Stimulated activated naive CD4-positive, alpha-beta T cell (primary cell): ENCODE measurements at places on chromosomes 4 and X.
A peak's percentile ranks its signal among the peaks of the same experiment; 100 is the strongest.

DNA sequence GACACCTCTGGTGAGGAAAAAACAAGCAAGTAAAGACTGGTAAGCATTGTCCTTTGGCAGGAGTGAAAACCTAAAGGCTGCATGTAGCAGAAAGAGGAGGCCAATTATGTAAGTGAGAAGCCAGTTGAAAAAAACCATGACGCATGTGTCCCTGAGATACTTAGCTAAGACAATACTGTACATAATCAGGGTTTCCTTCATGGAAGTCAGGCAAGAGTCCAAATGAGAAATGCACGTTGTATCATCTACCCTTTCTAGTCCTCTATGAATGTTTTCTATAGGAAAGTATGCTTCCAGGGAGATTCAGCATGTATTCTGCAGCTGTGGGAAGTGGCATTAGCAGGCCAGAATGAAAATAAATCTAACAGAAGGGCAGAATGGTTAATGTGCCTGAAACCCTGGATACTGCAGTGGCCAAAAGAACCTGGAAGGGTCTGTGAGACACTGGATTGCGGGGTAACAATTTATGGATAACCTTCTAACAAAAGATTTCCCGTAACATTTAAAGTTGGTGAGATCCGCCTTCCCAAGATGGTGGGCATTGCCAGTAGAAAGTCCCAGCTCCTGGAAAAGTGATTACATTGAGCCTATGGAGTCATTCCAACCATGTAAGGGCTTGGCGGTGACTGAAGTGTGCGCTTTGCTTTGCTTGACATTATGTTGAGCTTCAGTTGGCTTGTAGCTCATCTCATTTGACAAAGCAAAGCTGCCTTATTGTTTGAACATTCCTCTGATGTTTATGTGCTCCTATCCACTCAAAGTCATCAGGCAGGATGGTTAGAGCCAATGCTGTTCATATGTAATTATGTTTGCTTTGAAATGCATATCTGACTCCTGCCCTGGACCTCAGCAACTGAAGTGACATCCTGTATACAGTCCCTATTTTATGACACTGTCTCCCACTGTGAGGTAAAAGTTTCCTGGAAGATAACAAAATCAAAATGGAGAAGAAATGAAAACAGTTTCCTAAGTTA lies 200.4 kb downstream of the ARHGAP24 start:
- DNase-seq: no peak

- no peak for DNase-seq
These were observed 39.8 kb downstream of the CXCL1 start for GRCh38 chr4:73908965-73909364.

- DNase-seq: no peak
These were observed 109.6 kb downstream of the NHSL2 start for GRCh38 chrX:72020204-72020603.

GRCh38 chr4:151905197-151905596 lies 144.4 kb upstream of the GATB start:
- DNase-seq: no peak

GRCh38 chr4:187908079-187908561 lies 87.5 kb upstream of the ZFP42 start:
- DNase-seq: no peak

- no peak for DNase-seq
These were observed 46.7 kb upstream of the NDP start for GRCh38 chrX:44019911-44020310.

- DNase-seq: no peak
These were observed 115.8 kb downstream of the PPARGC1A start for GRCh38 chr4:23773884-23774636.

- DNase-seq: no peak
These were observed 40.1 kb downstream of the EVC start for GRCh38 chr4:5750946-5751665.

- no peak for DNase-seq
These were observed 114.9 kb upstream of the SMIM31 start for GRCh38 chr4:164639001-164639400.

GRCh38 chrX:75156531-75156945 lies 455 bp upstream of the ABCB7 start:
- DNase-seq: peak; percentile 43

GRCh38 chr4:148651991-148652390 lies 209.8 kb upstream of the NR3C2 start:
- no peak for DNase-seq

DNA sequence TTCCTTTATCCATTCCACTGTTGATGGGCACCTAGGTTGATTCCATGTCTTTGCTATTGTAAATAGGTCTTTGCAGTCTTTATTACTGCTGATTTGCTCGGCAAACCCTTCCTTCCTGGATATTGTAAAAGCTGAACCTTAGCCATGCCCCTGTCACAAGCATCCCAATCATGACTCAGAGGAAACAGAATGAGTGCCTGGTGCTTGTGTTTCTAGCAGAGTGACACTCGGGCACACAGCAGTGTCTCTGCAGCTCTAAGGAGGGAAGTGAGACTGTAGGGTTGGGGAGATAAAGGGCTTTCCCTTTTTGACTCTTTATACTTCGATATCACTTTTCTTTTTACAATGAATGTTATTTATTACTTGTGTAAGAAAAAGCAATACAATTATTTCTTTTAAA lies 83.3 kb downstream of the AKAP4 start:
- DNase-seq: no peak

GRCh38 chr4:43846111-43846587 lies 602.5 kb downstream of the KCTD8 start:
- no peak for DNase-seq

DNA sequence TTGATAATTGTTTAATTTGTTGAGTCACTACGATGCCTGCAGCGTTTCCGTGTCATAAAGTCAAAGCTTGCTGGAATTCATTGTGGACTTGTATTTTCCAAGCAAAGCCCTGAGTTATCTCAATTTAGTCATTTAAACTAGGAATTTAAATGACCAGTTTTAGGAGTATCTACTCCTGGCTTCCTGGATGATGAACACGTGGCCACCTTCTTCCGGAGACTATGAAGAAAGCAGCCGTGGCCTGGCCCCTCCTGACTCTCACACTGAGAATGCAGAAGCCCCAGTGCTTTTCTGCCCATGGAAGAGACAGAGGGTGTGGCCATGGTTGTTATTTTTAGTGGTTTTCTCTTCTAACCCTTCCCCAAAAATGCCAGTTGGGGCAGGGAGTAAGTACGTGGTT lies 250.7 kb upstream of the GATB start:
- no peak for DNase-seq

DNA sequence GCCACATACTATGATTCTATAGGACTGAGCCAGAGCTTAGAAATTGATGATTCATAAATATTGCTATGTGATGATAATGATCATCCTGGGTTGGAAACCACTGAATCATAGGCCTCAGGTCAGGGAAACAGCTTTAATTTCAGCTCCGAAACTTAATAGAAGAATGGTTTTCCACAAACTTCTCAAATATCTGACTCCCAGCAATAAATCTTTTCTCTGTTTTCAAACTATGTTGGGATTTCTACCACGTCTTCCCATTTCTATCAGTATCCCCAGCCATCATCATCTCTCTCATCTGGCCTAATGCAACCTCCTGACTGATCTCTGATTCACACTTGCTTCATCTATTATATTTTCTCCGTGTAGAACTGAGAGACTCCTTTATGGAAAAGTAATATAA lies 521.8 kb upstream of the AGA start:
- DNase-seq: no peak

GRCh38 chr4:41881981-41882624 lies 53.1 kb upstream of the TMEM33 start:
- no peak for DNase-seq

- DNase-seq: no peak
These were observed 129.8 kb downstream of the PPP3CA start for GRCh38 chr4:101217353-101218031.

GRCh38 chrX:69155786-69156520 lies 9.3 kb downstream of the PJA1 start:
- no peak for DNase-seq

DNA sequence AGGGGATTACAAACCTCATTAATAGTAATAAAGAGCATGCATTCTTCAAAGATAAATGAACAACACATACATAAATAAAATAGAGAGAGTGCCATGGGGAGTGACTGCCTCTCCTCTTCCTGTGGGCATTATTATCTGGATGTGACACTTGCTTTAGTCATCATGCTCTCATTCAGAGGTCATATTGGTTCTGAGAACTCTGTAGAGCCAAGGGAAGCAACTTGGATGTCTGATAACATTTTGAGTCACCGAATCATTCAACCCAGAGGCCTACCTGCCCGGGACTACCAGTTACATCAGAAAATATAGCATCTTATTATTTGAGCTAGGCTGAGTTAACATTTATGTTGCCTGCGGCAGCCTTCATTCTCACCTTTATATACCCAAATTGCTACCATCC lies 489.5 kb downstream of the STIM2 start:
- DNase-seq: no peak

- DNase-seq: no peak
These were observed 10.6 kb downstream of the TSPAN6 start for GRCh38 chrX:100625985-100626491.

DNA sequence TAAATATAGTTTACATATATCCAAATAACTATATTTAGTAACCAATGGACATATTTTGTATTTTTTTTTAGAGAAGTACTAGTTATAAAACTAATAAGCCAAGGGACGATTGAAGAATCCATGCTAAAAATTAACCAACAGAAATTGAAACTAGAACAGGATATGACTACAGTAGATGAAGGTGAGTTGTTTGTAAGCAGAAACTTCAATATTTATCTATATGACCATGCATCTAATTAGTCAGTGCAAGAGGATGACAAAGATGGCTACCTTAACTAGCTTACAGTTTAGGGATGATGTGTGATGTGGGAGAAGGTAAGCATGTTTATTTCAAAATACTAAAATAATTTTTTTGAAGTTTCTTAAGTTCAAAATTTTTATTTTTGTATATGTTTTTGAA lies 57.7 kb downstream of the HPGDS start:
- DNase-seq: no peak
